ENCODE measurements at places on chromosomes 4 and X.

- DNase-seq, result no peak
Measured at GRCh38 chr4:70901607-70901983, 574 bp upstream of the MOB1B start.

- no peak for DNase-seq
Measured at GRCh38 chrX:9492901-9493300, 28.0 kb downstream of the TBL1X start.

- no peak for DNase-seq
Measured at GRCh38 chr4:38333219-38333618, 330.8 kb upstream of the KLF3 start.

- DNase-seq, result no peak
Measured at GRCh38 chr4:159232465-159233106, 129.7 kb downstream of the RAPGEF2 start.

DNA sequence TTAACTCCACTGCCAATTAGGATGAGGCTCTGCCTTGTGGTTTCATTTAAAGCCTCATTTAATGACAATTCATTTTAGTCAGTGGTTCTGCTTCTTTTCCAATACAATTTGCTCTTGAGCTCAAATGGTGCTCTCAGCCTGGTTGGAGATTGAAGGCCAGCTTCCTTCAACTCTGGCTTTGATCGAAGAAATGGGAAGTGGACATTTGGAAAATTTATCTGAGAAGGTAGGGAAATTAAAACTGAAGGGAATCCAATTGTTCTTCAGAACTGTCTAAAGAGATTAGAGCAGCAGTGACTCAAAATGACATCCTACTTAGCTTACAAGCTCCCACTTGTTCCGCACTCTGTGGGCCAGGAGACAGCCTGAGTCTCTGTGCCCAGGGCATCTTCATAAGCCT lies 206.8 kb downstream of the SMARCA1 start:
- no peak for DNase-seq
